Activated CD4-positive, alpha-beta T cell treated with anti-CD3 and anti-CD28 coated beads, Interleukin-2, Interleukin-4, amounts not matched to agents 100 ng/mL and 50 ng/mL, durations not matched to agents 16 hours and 8 hours (primary cell): ENCODE measurements at places on chromosomes 16 and 17.

- no peak for DNase-seq
Observed at GRCh38 chr17:74893936-74894671, 671 bp upstream of the FADS6 start.

DNA sequence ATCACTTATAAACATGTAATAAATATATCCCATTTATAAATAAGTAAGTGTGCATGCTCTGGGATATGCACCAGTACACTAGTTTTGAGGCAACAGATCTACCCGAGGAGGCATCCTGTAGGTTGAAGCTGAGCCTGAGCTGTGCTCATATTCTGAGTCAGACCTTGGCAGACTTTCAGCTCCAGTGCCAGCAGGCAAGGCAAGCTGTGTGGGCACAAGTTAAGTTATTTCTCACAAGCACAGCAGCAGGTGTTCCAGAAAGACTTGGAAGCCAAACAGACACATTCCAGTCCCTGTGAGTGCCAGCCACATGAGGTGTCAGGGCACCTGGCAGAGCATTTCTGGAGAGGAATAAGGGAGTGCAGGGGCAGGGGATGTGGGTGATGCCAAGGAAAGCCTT, 1.3 kb upstream of the CLEC19A start:
- no peak for DNase-seq

DNA sequence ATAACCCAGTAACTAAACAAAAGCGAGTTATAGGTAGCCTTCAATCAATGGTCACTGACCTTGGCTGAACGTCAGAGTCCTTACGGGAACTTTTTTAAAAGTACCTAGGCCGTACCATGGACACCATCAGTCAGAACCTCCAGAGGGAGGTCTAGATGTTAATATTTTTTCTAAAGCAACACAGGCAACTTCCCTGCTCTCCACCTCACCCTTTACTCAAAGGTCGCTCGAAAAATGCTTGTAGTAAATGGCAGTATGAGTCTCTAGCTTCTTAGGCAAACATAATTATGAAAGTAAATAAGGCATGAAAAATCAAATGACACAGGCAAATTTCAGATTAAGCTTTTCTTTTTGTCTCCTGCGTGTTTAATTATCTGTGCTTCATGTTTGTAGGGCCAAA, 82.1 kb downstream of the SLC39A11 start:
- DNase-seq: no peak

DNA sequence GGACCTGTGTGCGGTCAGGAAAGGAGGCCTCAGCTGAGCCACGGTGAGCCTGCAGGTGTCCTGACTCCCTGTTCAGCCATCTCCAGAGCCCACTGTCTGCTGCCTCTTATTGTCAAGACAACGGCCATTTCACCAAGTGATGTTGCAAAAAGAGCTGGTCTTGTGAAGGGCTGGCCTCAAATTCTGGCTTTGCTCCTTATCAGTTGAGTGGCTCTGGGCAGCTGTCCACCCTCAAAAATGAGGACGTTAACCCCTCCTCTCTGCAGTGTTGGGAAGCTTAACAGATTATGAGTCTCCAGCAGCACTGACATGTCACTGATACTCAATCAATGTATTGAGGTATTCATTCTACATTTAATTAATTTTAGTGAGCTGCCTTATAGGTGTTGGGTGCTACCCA, 171.1 kb upstream of the TOX3 start:
- no peak for DNase-seq

DNA sequence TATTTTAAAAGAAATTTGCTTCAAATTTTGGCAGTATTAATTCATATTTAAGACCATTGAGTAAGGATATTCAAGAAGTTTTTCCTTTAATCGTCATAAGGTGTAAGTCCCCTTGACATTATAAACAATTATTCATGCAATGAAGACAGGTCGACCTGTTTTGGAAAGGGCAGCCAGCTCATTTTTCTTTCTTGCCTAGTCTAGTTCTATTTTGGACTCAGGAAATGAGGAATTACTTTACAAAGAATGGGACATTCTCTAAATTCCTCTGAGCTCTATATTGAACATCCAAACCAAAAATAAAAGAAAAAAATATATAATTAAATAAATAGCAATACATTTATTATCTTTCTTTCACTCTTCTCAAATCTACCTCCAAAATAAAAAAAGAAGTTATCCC, 595.6 kb upstream of the KIF2B start:
- DNase-seq: no peak

- no peak for DNase-seq
Observed at GRCh38 chr16:74743045-74743667, 31.5 kb downstream of the FA2H start.

DNA sequence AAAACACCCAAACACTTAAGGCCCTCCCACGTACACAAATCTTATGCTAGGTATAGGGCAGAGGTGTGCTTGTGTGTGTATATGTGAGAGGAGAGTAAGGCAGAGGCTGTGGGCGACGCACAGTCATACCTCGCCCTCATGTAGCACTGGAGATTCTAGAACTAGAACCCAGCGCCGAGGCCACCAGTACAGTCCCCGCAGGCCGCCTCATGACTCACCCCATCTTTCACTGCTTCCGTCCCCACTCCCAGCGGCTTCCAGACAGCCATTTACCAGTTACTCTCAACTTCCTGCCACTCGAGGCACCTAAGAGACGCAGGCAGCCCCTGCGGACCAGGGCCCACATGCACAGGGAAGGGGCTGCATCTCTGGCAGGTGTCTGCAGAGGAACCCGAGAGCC, 23.2 kb upstream of the CYTH1 start:
- DNase-seq: peak; percentile 89

GRCh38 chr16:86925067-86925791, 346.9 kb downstream of the FOXL1 start:
- no peak for DNase-seq

- peak; percentile 16 for DNase-seq
Observed at GRCh38 chr17:55527540-55528118, 16.4 kb upstream of the SMIM36 start.

GRCh38 chr16:73197598-73197997, 149.7 kb upstream of the ZFHX3 start:
- no peak for DNase-seq

DNA sequence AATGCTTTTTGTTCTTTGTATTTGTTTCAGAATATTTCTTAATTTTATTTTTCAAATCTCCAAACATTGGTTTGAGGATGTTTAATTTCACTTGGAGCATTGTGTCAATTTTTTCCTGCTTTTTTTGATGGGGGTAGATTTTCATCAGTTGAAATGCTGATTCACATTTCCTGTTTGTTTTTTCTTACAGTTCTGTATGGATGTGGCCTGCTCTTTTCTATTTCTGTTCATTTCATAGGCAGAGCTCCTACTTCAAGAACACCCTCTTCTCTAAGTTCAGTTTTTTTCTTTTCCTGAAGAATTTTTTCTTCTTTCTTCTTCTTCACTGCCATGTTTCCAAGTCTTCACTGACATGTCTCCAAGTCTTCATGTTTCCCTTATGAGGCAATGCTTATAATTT, 8.8 kb downstream of the MBTD1 start:
- DNase-seq: no peak

DNA sequence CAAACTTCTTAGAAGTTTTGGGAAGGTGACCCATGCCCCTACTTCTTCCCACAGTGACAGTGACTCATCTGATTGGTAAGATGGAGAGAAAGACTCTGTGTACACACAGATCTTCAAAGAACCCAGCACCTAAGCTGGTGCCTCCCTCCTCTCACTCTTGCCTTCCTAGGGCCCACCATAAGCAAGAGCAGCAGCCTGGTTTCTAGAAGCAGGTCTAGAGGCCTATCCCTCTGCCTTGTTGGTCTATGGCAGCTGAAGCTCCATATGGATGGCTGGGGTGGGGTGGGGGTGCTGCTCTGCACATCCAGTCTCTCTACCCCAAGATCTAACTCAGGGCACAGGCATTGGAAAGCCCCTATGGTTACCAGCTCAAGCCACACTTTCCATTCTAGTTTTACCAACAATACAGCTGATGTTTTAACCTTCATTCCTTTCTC, 47.5 kb downstream of the STAT3 start:
- DNase-seq: peak; percentile 60

- DNase-seq: no peak
Observed at GRCh38 chr16:89417352-89417751, 73.0 kb downstream of the ANKRD11 start.

DNA sequence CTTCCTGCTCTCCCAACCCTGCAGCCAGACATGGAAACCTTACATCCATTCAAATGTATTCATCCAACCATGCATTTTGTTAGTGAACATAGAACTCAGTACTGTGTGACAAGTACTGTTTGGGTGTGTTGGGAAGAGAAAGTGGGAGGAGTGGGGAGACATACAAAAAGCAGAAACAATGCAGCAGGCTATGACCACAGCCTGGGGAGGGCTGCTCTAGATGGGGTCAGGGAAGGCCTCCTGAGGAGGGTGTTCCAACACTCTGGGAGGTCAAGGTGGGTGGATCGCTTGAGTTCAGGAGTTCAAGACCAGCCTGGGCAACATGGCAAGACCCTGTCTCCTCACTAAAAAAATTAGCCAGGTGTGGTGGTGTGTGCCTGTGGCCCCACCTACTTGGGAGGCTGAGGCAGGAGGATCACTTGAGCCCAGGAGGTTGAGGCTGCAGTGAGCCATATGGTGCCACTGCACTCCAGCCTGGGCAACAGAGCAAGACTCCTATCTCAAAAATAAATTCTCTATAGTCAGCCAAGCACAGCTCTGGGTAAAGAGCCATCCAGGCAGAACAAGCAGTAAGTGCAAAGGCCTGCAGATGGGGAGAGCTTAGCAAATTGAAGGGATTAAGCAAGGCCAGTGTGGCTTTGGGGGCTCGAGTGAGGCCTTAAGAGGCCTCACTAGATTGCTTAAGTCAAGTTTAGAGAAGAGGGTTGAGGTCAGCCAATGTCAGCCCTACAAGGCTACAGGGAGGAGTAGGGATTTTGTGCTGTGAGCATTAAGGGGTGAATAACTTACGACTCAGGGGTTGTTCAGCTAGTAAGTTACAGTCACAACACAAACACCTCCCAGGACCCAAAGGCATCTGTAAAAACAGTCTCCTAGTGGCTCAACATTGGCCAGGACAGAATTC, 5.5 kb downstream of the SLC13A2 start:
- DNase-seq: no peak

GRCh38 chr16:54927125-54928015, 3.3 kb upstream of the IRX5 start:
- no peak for DNase-seq

- DNase-seq: no peak
Observed at GRCh38 chr16:23206986-23207385, 24.4 kb downstream of the SCNN1G start.

- no peak for DNase-seq
Observed at GRCh38 chr17:64683796-64684195, 21.7 kb upstream of the SMURF2 start.

- DNase-seq: no peak
Observed at GRCh38 chr16:16014329-16015224, 65.2 kb downstream of the ABCC1 start.

DNA sequence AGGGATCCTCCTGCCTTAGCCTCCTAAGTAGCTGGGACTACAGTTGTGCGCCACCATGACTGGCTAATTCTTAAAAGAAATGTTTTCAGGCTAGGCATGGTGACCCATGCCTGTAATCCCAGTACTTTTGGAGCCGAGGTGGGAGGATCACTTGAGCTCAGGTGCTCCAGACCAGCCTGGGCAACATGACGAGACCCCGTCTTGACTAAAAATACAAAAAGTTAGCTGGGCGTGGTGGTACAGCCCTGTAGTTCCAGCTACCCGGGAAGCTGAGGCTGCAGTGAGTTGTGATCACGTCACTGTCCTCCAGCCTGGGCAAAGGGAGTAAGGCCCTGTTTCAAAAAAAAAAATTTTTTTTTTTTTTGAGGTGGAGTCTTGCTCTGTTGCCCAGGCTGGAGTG, 173.1 kb downstream of the SEC14L1 start:
- DNase-seq: no peak

DNA sequence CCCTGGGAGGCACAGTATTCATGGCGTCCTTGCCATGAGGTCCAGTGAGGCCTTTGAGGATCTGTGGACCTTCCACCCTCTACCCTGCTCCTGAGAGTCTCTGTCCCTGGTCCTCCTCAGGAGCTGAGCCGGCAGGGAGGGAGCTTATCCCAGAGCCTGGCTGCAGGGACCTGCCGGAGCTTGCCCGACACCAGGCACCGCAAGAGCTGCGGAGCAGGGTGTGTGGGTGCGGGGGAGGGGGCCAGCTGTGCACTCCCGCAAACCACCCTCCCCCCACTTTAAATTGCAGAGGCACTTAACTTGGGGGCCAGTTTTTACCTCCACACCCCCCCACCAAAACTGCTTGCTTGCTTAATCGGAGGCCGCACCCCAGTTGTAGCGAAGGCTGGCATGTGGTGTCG, 609 bp upstream of the ZNF750 start:
- DNase-seq: no peak

GRCh38 chr16:49641250-49641649, 214.7 kb downstream of the ZNF423 start:
- DNase-seq: no peak

- no peak for DNase-seq
Observed at GRCh38 chr17:34711646-34712045, 132.3 kb downstream of the TMEM132E start.

DNA sequence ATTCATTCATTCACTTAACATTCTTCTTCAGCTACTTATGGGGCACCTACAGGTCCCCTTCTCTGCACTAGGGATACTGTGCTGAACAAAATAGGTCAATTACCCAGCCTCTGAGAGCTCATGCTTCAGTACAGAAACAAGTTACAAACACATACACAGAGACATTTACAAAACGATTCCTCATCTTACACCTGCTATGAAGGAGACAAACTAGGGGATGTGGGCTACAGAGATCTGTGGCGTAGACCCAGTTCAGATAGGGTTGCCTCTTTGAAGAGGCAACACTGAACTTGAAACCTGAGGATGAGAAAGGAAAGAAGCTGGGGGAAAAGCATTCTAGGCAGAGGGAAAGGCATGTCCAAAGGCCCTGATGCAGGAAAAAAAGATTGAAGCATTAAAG, 5.2 kb downstream of the IL21R start:
- peak; percentile 30 for DNase-seq

- no peak for DNase-seq
Observed at GRCh38 chr16:53053967-53054669, 673 bp upstream of the CHD9 start.

GRCh38 chr16:79156761-79157160, 443.8 kb downstream of the MAF start:
- no peak for DNase-seq

- no peak for DNase-seq
Observed at GRCh38 chr17:82734987-82735866, at the start of gene FN3K. Gene FN3K, plus strand, starts transcription at chr17:82735615. Its CDS starts 22 bp downstream, at chr17:82735637.

GRCh38 chr17:292531-293382, 59.9 kb downstream of the RPH3AL start:
- no peak for DNase-seq

- no peak for DNase-seq
Observed at GRCh38 chr16:2095315-2095853, 40.3 kb downstream of the PKD1 start.

GRCh38 chr17:40850293-40850972, 16.6 kb downstream of the KRT12 start:
- no peak for DNase-seq

DNA sequence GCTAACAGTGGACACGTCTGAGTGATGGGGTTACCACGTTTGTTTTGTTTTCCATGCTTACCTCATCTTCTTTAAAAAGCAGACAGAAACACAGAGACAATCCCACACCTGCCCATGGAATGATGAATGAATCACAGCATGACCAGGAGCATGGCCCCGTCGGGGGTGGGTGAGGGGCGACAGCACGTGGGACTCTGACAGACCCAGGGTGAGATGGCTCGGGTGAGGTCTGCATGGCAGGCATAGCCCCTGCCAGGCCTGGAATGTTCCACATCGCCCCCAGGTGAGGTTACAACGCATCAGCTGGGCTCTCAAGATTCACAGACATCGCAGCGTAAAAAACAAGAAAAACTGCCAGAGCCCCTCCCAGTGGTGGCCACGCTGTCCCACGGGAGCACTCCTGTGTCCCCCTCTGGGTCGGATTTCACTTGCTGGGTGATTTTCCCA, 18.1 kb downstream of the SLC7A5 start:
- DNase-seq: no peak

GRCh38 chr17:66446419-66446818, 144.0 kb downstream of the PRKCA start:
- DNase-seq: no peak
